ENCODE measurements at places on chromosomes 13 and 19.

- H3K4me3 ChIP-seq: no peak overlapping the region
- no peaks in the 10 kb centered on the region for H3K4me1 ChIP-seq
- no peak overlapping the region for H3K27ac ChIP-seq
- H3K27me3 ChIP-seq: no peaks in the 10 kb centered on the region
- no peaks in the 10 kb centered on the region for H3K36me3 ChIP-seq
Measured at GRCh38 chr13:101204270-101205020, 211.9 kb downstream of the NALCN start.

DNA sequence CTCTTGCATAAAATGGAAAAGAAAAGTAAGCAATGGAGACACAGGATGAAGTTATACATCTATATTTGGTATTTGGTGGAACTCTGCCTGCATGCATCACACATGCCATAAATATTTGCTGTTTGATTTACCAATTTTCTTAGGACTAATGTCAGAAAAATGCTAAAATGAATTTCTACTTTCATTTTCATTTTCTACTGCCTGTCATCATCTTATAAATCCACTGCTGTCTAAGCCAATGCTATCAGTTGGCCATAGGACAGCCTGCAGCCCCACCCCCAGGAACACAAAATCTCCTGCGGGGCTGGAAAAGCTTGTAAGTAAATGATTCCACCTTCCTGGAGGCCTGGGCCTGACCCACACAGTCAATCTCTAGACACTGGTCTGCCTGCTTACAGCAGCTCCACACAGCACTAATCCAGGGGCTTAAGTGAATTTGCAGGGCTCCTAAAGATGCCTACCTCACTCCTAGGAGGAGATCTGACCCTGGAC lies 122.0 kb downstream of the ENOX1 start:
- H3K27ac ChIP-seq: peak overlapping the region; percentile 14
- no peak overlapping the region for H3K4me3 ChIP-seq
- H3K4me1 ChIP-seq: peaks cover 17% of the 10 kb centered on the region
- H3K27me3 ChIP-seq: no peaks in the 10 kb centered on the region
- no peaks in the 10 kb centered on the region for H3K36me3 ChIP-seq
- DNase-seq: no peak

DNA sequence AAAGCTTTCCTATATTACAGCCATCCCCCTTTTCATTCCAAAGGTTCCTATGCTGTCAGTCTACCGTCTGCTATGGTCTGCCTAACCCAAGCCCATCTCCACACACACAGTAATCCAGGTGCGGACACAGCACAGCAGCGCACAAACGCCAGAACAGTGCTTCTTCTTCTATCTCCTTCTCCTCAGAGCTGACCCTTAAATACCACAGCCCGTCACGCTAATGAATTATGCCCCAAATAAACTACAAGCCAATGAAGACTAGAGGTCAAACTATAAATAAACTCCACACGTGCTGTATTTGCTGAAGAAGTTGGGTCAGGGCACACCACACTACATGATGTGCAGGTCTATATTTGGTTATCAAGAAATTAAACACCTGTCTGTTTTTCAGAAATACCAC lies 71.8 kb downstream of the TBC1D4 start:
- no peak overlapping the region for H3K27ac ChIP-seq
- DNase-seq: no peak
- no peaks in the 10 kb centered on the region for H3K4me1 ChIP-seq
- no peaks in the 10 kb centered on the region for H3K36me3 ChIP-seq
- H3K4me3 ChIP-seq: no peak overlapping the region

DNA sequence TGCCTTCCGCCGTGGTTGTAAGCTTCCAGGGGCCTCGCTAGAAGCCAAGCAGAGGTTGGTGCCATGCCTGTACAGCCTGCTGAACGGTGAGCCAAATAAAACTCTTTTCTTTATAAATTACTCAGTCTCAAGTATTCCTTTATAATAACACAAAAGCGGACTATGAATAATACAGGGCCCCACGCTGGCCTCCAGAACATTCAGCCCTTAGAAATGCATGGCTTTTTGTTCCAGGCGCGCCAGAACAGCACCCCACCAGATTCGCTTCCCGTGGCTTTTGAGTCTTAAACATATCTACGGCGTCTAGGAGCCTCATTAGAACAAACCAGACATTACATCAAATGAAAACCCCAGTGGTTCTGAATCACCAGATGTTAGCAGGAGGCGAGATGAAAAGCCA lies 75.1 kb downstream of the SLC15A1 start:
- peaks cover 15% of the 10 kb centered on the region for H3K4me1 ChIP-seq
- no peak for DNase-seq
- H3K4me3 ChIP-seq: no peak overlapping the region
- no peak overlapping the region for H3K27ac ChIP-seq

GRCh38 chr19:42850981-42851717 lies 28.4 kb downstream of the PSG1 start:
- H3K4me1 ChIP-seq: no peaks in the 10 kb centered on the region
- no peak overlapping the region for H3K4me3 ChIP-seq
- H3K36me3 ChIP-seq: no peaks in the 10 kb centered on the region
- H3K27me3 ChIP-seq: no peaks in the 10 kb centered on the region

DNA sequence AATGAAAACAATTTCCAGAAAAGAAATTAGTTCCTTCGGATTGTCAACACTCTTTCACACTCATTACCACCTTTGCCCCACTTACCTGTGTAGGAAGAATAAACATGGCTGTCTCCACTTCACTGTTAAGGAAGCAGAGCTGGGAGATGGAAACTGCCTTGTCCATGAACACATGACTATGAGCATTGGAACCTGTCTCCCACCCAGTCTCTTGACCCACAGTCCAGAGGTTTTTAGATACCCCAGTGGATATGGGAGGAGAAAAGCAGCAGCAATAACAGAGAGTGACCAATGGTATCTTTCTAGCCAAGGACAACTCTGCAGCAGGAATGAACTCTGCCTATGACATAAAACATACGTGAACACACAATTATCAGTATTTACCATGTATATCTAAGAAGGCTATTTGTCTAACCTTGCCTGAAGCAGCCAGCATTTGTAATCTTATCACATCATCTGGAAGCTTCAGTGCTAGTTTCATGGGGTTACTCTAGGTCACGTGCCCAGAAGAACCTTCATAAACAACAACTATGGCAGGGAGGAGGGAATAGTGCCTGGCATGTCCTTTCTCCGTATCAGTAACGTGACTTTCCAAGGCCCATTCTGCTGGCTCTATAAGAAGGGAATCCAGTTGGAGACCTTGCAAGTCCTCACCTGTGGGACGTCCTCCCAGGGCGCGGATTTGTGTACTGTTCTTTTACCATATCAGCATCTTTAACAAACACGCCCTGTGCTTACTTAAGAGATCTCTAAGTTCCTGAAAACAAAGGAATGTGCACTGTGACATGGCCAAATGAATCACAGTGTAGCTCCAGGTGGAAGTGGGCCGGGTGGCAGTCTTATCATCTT lies 221.8 kb upstream of the UBL3 start:
- no peaks in the 10 kb centered on the region for H3K4me1 ChIP-seq
- H3K36me3 ChIP-seq: no peaks in the 10 kb centered on the region
- H3K27ac ChIP-seq: no peak overlapping the region
- no peaks in the 10 kb centered on the region for H3K27me3 ChIP-seq

GRCh38 chr13:97810152-97810551 lies 143.3 kb upstream of the IPO5 start:
- H3K27ac ChIP-seq: no peak overlapping the region
- H3K4me1 ChIP-seq: no peaks in the 10 kb centered on the region
- H3K4me3 ChIP-seq: no peak overlapping the region
- H3K36me3 ChIP-seq: no peaks in the 10 kb centered on the region

DNA sequence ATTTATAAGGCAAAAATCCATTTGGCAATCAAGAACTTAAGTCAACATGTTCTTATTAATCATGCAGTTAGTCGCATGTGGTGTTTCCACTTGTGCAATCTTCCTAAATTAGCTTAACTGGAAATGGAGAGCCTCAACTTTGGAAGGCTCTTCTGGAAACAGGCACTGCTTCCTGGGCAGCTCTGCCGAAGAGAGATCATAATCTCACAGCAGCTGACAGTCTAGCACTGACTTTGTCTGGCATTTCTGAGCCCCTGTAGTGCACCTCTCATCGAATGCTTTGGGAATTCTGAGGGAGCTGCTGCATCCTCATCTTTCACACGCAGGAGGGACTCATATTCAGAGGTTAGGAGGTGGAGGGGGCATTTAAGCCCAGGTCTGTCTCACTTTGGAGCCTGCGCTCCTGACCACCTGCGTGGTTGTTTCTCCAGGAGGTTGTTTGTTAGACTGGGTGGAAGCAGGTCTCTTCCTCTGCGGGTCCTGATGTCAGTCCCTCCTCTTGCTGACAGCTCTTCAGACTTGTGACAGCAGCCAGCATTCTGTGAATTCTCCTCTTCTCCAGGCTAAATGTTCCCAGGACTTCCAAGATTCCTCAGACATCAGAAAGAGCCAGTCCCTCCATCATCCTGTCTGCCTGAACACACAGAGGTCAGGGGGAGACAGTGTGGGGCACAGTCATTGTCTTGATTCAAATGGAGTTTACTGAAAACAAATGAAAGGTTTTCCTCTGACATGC lies 100.4 kb upstream of the GJB6 start:
- no peaks in the 10 kb centered on the region for H3K27me3 ChIP-seq
- no peaks in the 10 kb centered on the region for H3K36me3 ChIP-seq
- H3K4me1 ChIP-seq: peaks cover 5% of the 10 kb centered on the region
- H3K4me3 ChIP-seq: no peak overlapping the region

DNA sequence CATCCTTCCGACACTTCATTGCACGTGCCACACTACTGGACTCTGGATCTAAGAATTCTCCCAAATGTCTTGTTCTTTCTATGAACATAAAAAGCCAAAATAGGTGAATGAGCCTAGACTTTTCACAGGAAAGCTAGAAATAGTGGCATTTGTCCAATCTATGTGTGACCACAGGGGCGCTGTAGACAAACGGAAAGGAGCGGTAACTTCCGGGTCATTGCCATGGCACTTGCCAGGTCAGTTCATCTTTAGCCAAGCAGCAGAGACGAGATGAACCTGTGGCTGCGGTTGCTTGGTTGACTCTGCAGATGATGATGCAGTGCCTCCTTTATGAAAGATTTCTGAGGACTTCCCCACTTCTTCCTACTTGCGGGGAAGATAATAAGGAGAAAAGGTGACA lies 65.6 kb downstream of the ADGRE1 start:
- no peaks in the 10 kb centered on the region for H3K27me3 ChIP-seq
- DNase-seq: no peak
- H3K4me3 ChIP-seq: no peak overlapping the region
- H3K27ac ChIP-seq: no peak overlapping the region
- H3K4me1 ChIP-seq: no peaks in the 10 kb centered on the region

DNA sequence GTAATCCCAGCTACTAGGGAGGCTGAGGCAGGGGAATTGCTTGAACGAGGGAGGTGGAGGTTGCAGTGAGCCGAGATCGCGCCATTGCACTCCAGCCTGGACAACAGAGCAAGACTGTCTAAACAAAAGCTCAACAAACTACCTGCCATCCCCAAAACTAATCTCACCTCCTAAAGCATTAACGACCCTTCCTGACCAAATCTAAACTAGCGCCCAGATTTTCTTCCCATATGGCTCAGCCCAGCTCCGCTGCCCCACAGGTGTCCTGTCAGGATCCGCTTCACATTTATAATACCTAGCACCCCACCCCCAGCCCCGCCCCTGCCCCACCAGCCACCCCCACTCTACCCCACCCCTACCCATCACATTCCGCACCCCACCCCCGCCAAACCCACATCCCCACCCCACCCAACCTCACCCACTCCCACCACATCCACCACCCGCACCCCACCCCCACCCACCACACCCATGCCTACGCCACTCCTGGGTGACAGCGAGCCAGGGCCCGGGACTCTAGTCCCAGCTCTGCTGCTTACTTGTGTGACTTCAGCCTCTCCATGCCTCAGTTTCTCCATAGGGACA lies 599 bp downstream of the C19orf12 start:
- H3K4me1 ChIP-seq: peaks cover 33% of the 10 kb centered on the region
- no peaks in the 10 kb centered on the region for H3K36me3 ChIP-seq
- DNase-seq: no peak
- no peaks in the 10 kb centered on the region for H3K27me3 ChIP-seq
- peak overlapping the region; percentile 90 for H3K27ac ChIP-seq

DNA sequence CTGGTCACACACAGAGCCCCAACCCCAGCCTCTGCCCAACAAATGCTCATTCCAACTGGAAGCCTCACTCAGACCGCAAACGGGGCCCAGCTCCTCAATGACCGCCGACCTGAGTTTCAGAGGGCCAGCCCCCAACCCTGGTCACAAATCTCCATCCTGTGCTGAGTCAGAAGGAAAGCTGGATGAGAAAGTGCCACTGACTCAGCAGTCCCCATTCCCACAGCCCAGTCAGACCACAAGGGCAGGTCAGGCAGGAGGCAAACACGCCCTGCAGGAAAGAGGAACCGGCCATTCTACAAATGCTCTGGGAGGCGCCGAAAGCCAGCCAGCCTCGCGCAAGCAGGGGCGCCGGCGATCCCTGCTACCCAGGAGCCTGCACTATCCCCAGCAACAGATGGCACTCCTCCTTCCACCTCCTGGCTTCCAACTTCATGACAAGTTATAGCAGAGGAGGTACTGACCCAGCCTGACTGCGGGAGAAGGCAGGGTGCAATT lies 14.1 kb upstream of the PRKD2 start:
- H3K4me1 ChIP-seq: peaks cover 31% of the 10 kb centered on the region
- H3K4me3 ChIP-seq: no peak overlapping the region
- DNase-seq: no peak
- no peak overlapping the region for H3K27ac ChIP-seq
- no peaks in the 10 kb centered on the region for H3K27me3 ChIP-seq
- no peaks in the 10 kb centered on the region for H3K36me3 ChIP-seq

DNA sequence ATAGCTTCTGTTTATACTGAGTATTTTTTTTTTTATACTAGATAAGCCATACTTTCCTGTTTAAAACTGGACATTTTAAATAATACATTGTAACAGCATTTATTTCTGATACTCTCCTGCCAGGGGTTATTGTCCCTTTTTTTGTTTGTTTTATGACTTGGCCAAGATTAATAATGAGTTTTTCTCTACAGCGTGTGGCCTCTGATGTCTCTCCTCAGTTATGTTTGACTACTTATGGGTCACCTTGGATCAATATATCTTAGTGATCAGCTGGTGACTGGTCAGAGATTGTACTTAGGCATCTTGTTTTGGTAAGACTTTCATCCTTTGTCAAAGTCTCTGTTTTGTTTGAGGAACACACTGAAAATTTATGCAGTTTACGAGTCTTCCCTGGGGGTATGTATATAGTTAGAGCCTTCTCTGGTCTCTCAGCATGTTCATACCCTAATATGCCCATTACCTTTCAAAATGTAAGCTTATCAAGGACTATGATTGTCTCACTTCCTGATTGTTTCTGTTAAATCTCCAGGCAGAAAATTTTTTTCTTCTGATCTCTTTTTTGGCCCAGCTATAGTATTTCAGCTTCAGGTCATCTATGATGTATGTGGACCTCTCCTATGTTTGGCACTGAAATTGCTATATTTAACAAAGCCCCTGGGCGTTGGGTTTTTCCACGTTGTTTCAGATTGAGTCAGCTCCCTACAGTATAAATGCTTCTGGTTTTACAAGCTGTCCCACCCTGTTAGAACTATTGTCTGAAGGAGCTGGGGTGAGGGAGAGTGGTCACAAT lies 87.9 kb downstream of the URI1 start:
- no peak overlapping the region for H3K27ac ChIP-seq
- H3K27me3 ChIP-seq: no peaks in the 10 kb centered on the region
- H3K4me3 ChIP-seq: no peak overlapping the region
- no peaks in the 10 kb centered on the region for H3K4me1 ChIP-seq
- DNase-seq: no peak
